HFF-Myc (cell line): ENCODE measurements at places on chromosomes 11 and 22.

GRCh38 chr22:27331526-27332281 is 469.9 kb downstream of the MN1 start:
- DNase-seq = no peak

GRCh38 chr11:42249401-42249800 is 789.9 kb upstream of the LRRC4C start:
- DNase-seq = no peak

- no peak for DNase-seq
These were observed 1004.5 kb upstream of the CCDC90B start for GRCh38 chr11:84290647-84291046.

DNA sequence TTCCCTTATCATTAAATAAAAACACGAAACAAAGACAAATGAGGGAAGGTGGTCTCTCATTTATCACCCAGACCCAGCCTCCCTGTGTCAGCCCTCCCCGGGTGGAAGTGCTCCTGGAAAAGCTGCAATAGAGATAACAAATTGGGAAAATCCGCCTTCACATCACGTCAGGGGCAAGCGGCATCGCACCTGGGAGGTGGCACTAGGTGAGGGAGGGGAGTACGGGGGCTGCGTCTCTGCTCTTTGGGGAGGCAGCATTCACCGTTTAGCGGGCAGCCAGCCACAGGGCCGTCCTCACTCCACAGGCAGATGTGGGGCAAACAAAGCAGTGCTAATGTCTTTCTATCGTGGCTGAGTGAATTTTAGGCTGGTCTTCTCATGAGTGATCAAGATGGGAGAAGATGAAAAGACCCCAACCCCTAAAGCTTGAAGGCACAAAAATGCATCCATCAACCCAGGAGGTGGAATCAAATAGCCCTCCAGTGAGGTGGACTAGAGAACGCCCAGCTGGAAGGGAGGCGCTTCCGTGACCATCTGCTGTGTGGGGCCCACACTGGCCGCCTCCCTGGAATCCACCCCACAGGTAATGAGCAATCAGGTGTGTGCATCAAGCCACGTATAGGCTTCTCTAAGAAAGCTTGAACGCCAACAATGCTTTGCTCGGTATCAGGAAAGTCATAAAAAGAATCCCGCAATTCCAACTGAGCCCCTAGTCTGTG is 629.5 kb downstream of the BRD1 start:
- no peak for DNase-seq

GRCh38 chr22:27329966-27330645 is 471.4 kb downstream of the MN1 start:
- DNase-seq = no peak

DNA sequence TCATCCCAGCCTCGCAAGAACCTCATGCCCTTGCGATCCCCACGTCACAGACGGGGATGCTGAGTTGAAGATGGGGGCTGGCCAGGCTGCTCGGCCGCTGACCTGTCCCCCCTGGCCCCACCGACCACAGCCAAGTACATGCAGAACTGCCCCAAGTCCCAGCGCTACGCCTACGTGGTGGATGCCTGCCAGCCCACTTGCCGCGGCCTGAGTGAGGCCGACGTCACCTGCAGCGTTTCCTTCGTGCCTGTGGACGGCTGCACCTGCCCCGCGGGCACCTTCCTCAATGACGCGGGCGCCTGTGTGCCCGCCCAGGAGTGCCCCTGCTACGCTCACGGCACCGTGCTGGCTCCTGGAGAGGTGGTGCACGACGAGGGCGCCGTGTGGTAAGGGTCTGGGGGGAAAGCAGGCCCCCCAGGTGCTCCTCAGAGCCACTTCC is 10.0 kb downstream of the MUC5B start:
- DNase-seq = no peak

DNA sequence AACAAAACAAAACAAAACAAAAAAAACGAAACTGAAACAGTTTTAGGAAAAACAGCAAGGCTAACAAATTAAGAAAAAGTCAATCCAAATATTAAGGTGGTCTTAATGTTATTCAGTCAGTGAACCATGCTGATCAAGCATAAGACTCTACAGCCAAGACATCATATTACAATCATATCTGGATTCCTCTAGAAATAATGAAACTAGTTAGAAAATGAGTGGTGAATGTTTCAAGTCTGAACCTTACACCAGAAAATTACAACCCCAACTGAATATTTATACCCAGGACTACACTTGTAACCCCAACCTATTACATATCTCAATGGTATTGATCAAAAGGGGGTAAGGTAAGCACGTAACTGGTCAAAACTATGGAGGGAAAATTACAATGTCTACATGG is 48.8 kb downstream of the ACAT1 start:
- DNase-seq = no peak

DNA sequence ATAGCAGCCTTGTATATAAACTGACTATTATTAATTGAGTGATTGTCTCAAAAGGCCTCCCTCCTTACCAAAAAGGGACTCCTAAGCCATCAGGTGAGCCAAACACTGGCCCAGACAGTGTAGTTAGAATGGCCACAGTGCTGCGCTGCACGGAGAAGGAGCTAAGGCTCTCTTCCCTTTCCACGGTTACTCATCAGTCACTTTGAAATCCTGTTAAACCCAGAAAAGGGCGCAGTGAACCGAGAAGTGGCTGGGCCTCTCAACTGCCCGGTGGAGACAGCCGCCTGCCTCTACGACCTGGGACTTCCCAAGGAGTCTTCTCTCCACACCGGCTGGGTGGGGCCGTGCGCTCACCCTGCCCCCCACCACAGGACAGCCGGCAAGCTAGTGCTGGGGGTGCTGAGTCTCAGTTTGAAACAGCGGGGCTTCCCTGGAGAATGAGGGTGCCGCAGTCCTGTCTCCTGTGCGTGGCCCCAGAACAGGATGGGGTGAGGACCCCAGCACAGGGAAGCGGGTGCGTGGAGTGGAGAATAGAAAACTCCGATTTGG is 1.3 kb downstream of the MYH9 start:
- no peak for DNase-seq

DNA sequence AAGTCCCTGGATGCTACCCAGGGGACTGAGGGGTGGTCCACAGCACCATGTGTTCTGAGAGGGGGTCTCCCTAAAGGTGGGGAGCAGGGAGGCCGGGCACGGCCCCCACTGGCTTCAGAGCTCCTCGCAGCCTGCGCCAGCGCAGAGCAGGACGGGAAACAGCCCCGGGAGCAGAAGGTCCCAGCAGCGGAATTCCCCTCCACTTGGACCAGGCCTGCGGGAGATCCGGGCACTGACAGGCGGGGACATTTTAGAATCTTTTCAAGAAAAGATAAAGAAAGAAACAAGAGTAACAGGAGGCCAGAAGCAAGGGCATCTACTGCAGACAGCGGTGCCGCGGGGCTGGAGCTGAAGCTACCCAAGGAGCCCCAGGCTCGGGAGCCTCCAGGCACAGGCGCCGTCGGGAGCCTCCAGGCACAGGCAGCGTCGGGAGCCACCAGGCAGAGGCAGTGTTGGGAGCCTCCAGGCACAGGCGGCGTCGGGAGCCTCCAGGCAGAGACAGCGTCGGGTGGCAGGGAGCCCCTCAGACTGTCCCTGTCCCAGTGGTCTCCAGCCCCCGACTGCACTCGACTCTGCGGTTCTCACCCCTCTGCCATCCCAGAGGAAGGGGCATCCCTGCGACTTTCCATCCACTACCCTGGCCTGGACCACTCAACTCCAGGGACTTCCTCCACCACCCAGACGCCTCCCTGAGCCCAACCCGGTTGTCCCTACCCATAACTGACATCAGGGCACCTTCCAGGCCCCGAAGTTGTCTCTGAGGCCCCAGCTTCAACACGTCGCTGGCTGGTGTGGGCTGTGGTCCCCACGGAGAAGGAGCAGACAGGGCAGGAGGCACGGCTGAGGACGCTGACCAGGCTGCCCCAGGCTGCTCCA is 211.1 kb downstream of the BRD1 start:
- DNase-seq = no peak

DNA sequence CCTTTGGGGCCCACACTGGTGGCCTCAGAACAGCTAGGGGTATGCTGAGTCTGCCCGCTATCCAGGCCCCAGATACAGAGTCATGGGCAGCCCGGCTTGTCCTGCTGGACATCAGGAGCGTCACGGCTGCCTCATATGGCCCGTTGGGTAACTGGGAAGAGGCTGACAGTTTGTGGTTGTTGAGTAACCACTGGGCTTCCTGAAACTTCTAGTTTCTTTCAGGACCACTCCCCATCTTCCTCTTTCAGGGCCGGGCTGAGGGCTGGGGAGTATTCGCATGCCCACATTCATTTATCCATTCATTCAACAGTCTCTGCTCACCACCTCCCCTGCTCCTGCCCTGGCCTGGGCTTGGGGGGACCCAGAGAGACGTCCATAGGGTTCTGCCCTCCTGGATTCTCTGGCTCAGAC is 13.4 kb upstream of the P2RY2 start:
- DNase-seq = no peak

DNA sequence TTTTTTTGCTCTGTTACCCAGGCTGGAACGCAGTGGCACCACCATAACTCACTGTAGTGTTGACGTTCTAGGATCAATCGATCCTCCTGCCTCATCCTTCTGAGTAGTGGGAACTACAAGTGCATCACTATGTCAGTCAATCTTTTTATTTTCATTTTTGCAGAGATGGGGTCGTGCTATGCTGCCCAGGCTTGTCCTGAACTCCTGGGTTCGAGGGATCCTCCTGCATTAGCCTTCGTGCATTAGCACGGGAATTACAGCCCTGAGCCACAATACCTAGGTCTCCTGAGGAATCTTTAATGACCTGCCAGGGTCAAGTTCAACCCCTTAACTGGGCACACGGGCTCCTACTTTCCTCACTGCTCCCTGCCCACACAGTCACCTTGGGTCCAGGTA is 4.4 kb downstream of the APOL3 start:
- DNase-seq = no peak
